ENCODE measurements at places on chromosomes 5 and 9.

GRCh38 chr5:87190687-87191086 lies 77.0 kb upstream of the RASA1 start:
- no peak for DNase-seq

- peak; percentile 27 for DNase-seq
Measured at GRCh38 chr5:131264451-131265099, 722 bp downstream of the CDC42SE2 start.

DNA sequence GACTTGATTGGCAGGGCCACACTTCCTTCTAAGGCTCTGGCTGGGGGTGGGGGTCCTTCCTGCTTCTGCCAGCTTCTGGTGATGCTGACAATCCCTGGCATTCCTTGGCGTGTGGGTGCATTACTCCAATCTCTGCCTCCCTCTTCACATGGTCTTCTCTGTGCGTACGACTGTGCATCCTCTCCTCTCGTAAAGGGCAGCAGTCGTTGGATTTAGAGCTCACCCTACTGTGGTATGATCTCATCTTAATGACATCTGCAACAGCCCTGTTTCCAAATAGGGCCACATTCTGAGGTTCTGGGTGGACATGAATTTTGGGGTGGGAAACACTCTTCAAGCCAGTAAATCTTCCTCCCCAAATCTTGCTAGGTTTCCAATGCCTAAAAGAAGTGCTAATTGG lies 36.8 kb downstream of the ROPN1L start:
- DNase-seq, result no peak

- DNase-seq, result no peak
Measured at GRCh38 chr5:111261610-111262009, 37.4 kb downstream of the CAMK4 start.

- DNase-seq, result no peak
Measured at GRCh38 chr9:87685441-87685840, 40.5 kb upstream of the CTSL start.

GRCh38 chr5:33235304-33235703 lies 205.5 kb upstream of the TARS1 start:
- DNase-seq, result no peak

DNA sequence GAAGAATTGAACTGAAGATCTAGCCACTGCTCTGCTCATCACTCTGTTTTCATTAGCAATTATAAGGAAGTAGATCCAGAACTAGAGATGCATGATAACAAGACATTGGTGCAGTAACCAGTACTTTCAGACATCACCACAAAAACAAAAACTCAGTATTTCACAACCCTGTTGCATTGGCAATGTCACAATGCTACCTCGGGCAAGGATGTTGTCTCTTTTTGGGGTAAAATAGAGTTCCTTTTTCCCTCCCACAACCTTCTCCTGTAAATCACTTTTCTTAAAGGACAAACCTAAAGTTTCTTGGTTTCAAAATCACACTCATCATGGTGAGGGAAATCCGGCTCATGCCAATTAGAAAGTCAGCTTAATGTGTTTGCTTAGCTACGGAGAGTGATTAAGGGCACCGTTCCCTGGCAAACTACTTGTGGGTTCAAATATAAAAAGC lies 420.1 kb upstream of the MEF2C start:
- DNase-seq, result no peak

DNA sequence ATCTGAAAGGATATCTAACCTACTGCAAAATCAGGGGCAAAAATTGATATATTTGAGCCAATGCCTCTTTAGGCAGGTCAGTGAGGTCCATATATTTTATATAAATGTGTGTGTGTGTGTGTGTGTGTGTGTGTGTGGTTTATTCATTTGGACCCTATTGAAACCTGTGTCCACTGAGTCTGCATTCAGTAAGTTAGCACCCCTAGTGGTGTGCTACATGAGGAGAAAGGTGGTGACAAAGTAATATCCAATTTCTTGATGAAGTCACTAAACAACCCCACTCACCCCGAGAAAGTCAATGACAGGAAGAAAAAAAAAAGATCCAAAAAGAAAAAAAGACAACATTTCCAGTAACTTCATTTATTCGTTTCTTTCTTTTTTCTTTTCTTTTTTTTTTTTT lies 4.1 kb downstream of the FBXW11 start:
- no peak for DNase-seq

GRCh38 chr5:72213482-72213881 lies 106.2 kb downstream of the MAP1B start:
- DNase-seq, result no peak

DNA sequence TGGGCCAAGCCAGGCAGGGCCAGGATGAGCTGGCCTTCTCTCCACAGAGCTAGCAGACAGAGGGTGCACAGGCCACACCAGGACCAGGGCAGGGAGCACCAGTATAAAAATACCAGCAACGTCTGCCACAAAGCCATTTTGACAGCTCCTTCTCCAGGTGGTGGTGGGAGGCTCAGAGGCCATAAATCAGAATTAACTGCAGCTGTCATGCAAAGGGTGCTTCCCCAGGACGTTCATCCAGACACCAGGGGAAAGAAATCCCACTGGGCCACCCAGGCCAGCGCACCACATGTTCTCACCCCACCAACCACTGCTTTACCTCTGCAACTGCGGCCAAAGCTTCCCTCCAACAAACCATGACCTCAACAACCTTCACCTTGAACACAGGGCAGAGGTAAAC lies 403.7 kb upstream of the TRPC7 start:
- no peak for DNase-seq

- DNase-seq, result no peak
Measured at GRCh38 chr5:39605588-39606575, 181.1 kb upstream of the DAB2 start.

DNA sequence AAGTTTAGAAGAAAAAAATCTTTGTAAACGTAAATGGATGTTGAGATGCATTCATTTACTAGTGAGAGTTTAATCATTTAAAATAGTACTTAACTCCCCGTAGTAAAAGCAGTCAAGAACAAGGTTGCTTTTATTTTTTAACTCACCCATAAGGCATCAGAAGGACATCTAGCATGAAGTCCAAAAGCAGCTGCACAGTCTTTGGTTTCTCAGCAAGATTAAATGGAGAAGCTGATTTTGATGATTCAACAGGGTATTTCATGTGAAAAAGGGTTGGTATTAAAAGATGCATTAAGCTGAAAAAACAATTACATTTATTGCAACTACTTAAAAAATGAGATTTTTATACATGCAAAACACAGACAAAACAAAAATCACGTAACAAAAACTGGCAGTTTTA lies 44.0 kb downstream of the ECPAS start:
- DNase-seq, result no peak

DNA sequence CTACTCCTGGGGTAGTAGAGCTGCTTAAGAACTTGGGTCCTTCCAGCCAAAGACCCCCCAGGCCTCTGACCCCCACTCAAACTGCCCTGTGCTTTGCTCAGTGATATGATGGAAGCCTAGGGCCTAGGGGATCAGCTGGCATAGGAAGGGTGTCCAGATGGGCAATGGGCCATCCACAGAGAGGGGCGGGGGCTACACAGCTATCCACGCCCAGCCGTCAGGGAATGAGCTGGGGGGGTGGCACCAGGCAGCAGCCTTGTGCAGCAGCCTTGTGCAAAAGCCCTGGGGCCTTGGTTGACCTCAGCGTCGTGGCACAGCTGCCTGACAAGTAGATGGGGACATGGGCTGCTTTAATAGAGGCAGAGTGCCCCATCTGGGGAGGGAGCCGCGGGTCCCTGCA lies 43.2 kb downstream of the DAB2IP start:
- no peak for DNase-seq

- DNase-seq, result no peak
Measured at GRCh38 chr9:98168941-98169488, 23.4 kb downstream of the CORO2A start.

GRCh38 chr5:136754216-136754615 lies 388.9 kb upstream of the TRPC7 start:
- DNase-seq, result no peak

GRCh38 chr5:112119969-112120368 lies 299.1 kb downstream of the EPB41L4A start:
- no peak for DNase-seq

- no peak for DNase-seq
Measured at GRCh38 chr9:14585730-14586473, 107.3 kb downstream of the ZDHHC21 start.

GRCh38 chr5:113435575-113435974 lies 786 bp upstream of the TSSK1B start:
- no peak for DNase-seq

DNA sequence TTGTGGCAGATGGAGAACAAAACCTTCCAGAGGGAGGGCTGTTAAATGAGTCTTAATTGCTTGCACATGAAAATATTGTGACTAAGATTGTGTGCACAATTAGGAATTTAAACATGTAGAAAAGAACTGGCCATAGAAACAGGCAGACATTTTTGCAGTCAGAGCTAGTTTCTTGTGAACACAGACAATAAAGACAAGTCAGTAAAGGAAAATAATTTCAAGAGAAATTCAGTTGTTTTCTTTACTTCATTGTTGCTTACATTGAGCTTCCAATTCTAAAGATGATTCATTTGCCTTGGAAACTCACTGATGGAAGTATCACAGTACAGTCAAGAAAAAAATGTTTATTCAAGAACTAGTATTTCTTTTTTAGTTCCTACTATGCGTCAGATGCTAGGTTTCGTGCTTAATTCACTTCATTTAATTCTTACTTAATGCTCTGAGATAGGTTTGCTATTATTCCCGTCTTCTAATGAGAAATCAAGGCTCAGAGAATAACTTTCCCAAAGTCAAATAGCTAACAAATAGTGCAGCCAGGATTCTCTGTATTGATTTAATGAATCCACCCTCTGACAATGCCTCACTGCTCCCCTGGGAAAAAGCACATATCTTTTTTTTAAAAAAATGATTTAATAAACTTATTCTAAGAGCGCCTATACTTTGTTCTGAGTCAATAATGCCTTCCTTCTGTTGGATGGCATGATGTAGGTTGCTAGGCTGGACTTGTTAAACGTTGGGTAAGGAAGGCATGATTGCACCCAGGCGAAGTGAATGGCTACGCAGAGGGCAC lies 581.4 kb downstream of the RAB3C start:
- DNase-seq, result no peak

DNA sequence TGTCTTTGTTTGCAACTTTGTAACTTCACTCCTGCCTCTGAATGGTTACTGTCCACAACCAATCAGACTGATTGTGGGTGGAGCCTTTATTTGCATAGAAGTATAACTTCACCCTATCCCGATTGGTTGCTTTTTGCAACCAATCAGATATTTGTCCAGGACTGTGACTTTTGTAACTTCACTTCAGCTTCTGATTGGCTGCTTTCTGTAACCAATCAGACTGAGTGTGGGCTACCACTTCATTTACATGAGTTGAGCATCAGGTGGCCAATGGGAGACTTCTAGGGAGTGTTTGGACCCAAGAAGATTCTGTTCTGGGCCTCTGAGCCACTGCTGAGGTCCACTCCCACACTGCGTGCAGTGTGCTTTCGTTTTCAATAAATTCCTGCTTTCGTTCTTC lies 1810.7 kb upstream of the CDH6 start:
- DNase-seq, result no peak

DNA sequence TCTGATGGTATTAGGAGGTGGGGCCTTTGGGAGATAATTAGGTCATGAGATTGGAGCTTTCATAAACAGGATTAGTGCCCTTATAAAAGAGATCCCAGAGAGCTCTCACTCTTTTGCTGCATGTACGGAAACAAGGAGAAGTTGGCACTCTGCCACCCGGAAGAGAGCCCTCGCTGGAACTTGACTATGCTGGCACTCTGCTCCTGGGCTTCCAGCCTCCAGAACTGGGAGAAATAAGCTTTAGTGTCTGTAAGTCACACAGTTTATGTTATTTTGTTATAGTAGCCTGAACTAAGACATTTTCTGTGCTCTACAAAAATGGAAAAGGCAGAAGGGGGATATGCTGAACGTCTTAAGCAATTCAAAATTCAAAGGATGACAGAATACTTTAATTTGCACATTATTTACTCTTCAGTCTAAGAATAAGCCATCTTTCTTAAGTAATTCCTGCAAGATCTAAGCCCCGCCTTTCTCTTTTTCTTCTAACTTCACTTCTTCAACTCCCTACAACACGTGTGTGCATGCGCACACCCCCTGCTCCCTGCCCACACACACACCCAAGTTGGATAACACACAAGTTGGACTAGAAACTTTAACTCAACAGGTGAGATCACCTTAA lies 17.3 kb downstream of the NFIB start:
- DNase-seq, result no peak

- no peak for DNase-seq
Measured at GRCh38 chr9:31587146-31587545, 797.3 kb upstream of the ACO1 start.

Measured in NCI-H1105 treated with DMSO at 0.1 percent for 48 hours (cell line).